A375 (cell line): ENCODE measurements at places on chromosomes 5 and 9. TPM values are rescaled to one million over a fixed set of nuclear protein-coding genes. Genes with fewer than 3 reads are reported as not detected.

Gene SPATA9
- total RNA-seq, result 0.13 TPM in 1 of 2 replicates, not detected in the other

Gene IFNB1
- total RNA-seq, result not detected in 2 replicates

Gene PLCXD3
- total RNA-seq, result 0.04 TPM in 1 of 2 replicates, not detected in the other

Gene HAND1
- not detected in 2 replicates for total RNA-seq

Gene QRFP
- not detected in 2 replicates for total RNA-seq

Gene NEURL1B
- 0.11 and 0.24 TPM in 2 replicates for total RNA-seq

Gene DOK3
- total RNA-seq, result 2.3 and 3.1 TPM in 2 replicates

Gene ADAMTS2
- total RNA-seq, result 0.19 and 0.58 TPM in 2 replicates

Gene GZMA
- total RNA-seq, result not detected in 2 replicates
